ENCODE measurements at places on chromosomes 2 and 18. TPM values are rescaled to one million over a fixed set of nuclear protein-coding genes. Genes with fewer than 3 reads are reported as not detected.

DYNAP gene
- not detected for total RNA-seq

SFXN5 gene
- total RNA-seq: 8.7 TPM

GALR1 gene
- not detected for total RNA-seq

TSPYL6 gene
- total RNA-seq: not detected

IFT172 gene
- total RNA-seq: 20.5 TPM

ORC4 gene
- total RNA-seq: 40.6 TPM

BUB1 gene
- total RNA-seq: 161 TPM

MC2R gene
- not detected for total RNA-seq

C2orf80 gene
- total RNA-seq: not detected

MEP1B gene
- not detected for total RNA-seq

ALLC gene
- total RNA-seq: not detected

Measured in RPMI7951 (cell line).